IMR-90 (cell line): ENCODE measurements at places on chromosomes 11 and 22. TPM values are rescaled to one million over a fixed set of nuclear protein-coding genes. Genes with fewer than 3 reads are reported as not detected.

GRCh38 chr11:83542861-83543260, 256.7 kb upstream of the CCDC90B start:
- no peaks in the 10 kb centered on the region for H3K36me3 ChIP-seq
- H3K4me1 ChIP-seq, result peaks cover 3% of the 10 kb centered on the region
- no peak for DNase-seq

DNA sequence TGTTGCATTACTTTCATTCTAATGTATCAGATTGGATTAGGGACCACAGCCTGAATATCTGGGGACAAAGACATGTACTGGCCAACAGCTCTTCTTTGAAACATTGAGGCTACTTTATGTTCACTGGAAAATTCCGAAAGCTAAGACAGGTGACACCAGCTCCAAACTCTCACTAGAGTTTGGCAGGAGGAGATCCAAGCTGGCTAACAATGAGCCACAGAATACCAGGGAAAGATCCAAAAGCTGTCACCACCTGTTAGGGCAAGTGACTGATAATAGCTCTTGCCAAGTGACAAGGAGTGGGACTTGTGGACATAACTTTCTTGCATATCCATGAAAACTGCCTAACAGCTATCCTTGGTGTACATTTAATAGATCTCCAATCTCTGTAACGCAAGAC, 333.3 kb downstream of the TTC28 start:
- no peak overlapping the region for H3K27ac ChIP-seq
- no peaks in the 10 kb centered on the region for H3K27me3 ChIP-seq

DNA sequence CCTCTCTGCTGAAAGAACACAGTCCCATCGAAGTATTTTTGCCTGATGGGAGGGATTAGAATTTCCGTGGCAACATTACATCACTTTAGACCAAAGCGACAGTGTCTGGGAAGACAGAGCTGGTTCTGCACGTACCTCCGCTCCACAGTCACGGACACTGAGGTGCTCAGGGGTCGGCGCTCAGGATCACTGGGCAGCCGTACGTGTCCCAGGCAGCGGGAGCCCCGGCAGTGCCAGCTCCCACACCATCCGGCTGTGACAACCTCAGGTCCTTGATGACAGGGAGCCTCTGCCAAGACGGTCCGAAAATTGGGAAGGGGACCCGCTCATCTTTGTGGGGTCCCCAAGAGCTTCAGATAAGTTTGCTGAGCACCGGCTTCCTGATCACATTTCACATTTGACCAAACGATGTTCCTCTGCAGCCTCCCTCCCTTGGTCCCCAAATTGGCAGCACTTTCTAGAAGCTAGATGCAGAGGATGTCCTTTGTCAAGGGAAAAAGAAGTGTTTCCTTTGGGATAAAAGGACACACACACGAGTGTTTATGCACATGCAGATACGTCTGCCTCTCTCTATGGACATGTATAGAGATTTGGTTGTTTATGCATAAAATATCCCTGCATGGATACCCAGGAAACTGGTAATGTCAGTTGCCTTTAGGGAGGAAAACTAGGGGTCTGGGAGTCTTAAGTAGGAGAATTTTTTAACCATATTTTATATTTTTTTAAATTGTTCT, 61.6 kb upstream of the LINC01488 start:
- H3K36me3 ChIP-seq, result no peaks in the 10 kb centered on the region
- peaks cover 19% of the 10 kb centered on the region for H3K4me1 ChIP-seq
- no peaks in the 10 kb centered on the region for H3K27me3 ChIP-seq
- no peak for DNase-seq

DNA sequence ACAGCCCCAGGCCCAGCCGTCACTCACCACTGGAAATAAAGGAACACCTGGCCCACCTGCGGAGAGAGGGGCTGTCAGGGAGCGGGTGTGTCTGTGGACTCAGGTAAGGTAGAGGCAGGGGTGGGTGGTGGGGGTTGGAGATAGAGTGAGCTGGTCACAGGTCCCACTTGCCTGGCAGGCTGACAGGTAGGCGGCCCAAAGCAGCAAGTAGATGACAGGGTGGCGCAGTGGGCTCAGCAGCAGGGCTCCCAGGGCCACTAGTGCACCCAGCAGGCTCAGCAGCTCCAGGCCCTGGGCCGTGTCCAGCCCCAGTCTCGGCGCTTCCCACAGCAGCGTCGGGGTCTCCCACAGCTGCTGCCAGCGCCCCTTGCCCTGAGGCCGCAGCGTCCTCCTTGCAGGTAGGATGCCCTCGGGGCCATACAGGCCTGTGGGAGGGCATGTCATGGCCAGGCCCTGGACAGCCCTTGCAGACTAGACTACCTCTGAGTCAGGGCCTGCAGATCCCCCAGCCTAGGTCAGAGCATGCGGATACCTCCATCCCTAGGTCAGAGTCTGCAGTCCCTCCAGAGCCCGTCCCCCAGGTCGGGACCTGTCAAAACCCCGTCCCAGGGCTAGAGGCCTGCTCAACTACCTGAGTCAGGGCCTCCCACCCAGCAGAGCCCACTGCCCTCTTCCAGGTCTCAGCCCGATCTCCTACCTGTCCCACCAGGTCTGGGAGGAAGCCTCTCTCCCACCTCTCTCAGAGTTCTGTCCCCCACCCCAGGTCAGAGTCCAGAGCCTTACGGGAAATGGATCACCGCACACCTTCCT, 686 bp downstream of the LMF2 start:
- no peak for DNase-seq
- H3K36me3 ChIP-seq, result peaks cover 28% of the 10 kb centered on the region

DNA sequence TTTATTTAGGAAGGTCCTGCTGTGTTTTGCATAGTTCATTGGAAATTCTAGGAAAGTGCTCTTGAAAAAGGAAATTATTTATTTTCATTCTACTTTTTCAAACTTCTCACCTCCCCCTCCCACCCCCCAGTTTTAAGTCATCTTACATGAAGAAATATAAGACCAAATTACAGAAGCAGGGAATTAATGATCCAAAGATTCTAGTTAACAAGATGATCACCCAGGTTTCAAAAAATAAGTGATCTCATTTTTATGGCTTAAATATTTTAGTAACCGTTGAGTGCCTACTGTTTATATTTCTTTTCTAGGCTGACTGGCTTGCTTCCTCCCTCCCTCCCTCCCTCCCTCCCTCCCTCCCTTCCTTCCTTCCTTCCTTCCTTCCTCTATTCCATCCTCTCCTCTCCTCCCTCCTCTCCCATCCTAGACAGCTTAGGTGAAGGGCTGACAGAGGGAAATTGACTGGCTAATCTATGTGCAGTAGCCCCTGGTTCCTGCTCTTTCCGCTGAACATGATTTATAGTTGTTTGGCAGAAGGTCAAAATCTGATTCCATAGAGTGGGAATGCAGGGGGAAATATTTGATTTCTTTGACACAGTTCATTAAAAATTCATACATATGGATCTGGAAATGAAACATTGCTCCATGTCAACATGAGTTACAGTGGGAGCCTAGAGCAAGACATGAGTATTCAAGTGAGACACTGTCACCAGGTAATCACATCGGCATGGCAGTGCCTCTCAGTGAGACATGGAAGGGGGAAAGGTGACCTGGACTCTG, 123.4 kb downstream of the COMMD9 start:
- DNase-seq, result peak; percentile 24
- no peaks in the 10 kb centered on the region for H3K27me3 ChIP-seq
- H3K27ac ChIP-seq, result no peak overlapping the region
- no peaks in the 10 kb centered on the region for H3K36me3 ChIP-seq

DNA sequence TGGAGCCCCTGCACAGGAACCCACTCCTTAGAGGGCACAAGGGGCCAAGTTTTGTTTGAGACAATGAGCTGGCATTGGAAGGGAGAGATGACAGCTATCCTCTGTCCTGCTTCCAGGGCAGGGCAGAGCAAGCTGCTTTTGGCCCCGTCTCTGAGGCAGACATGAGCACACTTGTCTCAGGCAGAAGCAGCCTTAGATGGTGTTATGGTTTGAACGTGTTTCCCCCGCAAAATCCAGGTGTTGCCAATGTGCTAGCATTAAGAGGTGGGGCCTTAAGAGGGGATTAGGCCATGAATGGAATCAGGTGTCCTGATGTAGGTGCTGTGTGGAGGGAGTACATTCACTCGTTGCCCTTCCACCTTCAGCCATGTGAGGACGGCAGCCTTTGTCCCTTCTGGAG, 2.5 kb downstream of the TP53AIP1 start:
- peaks cover 32% of the 10 kb centered on the region; the same call in 1 of the 2 replicates for H3K27me3 ChIP-seq
- H3K4me1 ChIP-seq, result no peaks in the 10 kb centered on the region; the same call in 1 of the 2 replicates
- H3K27ac ChIP-seq, result no peak overlapping the region
- DNase-seq, result no peak
- no peak overlapping the region for H3K4me3 ChIP-seq

NLRX1 gene
- total RNA-seq, result 3.0 and 3.3 TPM in 2 replicates

CRYBB3 gene
- not detected in 2 replicates for total RNA-seq

DNA sequence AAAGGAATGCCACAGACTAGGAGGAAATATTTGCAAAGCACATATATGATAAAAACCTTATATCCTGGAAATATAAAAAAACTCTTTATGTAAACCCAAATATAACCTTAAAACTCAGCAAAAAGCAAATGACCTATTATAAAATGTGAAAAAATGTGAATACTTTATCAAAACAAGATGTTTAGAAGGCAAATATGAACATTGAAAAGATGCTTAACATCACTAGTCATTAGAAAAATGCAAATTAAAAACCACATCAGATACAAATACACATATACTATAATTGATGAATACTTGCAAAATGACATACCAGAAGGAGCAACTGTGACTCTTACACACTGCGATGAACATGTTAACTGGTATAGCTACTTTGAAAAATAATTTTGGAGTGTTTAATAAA, 511.2 kb upstream of the LRRC4C start:
- H3K27me3 ChIP-seq, result no peaks in the 10 kb centered on the region
- no peaks in the 10 kb centered on the region for H3K36me3 ChIP-seq
- H3K27ac ChIP-seq, result no peak overlapping the region
- H3K4me1 ChIP-seq, result no peaks in the 10 kb centered on the region
- DNase-seq, result no peak
- no peak overlapping the region for H3K4me3 ChIP-seq

ALG9 gene
- 35.7 and 44.7 TPM in 2 replicates for total RNA-seq

GRCh38 chr11:19433367-19433766, 192.6 kb upstream of the E2F8 start:
- DNase-seq, result no peak
- H3K27ac ChIP-seq, result no peak overlapping the region
- peaks cover 13% of the 10 kb centered on the region for H3K4me1 ChIP-seq
- H3K4me3 ChIP-seq, result no peak overlapping the region
- H3K36me3 ChIP-seq, result no peaks in the 10 kb centered on the region
